Aorta (tissue), 5 donors: ENCODE measurements at places on chromosomes 4 and X. TPM values are rescaled to one million over a fixed set of nuclear protein-coding genes. Genes with fewer than 3 reads are reported as not detected.

Gene FRAS1
- 0.87 TPM for total RNA-seq

Gene SOX3
- total RNA-seq = not detected

Gene PNMA3
- total RNA-seq = 0.57 TPM

Gene TMEM31
- not detected for total RNA-seq

Gene COX7B2
- not detected for total RNA-seq

Gene FGD1
- 7.2 TPM for total RNA-seq

Gene DMD
- 260 TPM for total RNA-seq

DNA sequence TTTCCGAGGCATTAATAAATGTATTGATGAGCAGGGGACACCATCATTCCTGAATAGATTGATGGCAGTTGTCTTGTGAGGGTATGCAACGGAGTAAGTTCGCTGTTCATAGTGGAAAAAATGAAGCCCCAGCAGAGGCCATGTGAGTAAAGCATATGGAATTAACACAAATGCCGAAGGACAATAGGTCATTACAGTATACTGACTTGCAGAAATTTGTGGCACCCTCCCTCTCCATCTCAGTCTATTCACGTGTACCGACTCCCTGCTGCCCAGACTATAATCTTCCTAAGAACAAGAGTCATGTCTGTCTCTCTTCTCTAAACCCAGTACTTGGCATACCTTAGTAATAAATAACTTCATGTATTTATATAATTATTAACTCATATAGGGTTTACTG, 47.1 kb upstream of the PCDH10 start:
- H3K4me1 ChIP-seq = no peaks in the 10 kb centered on the region
- H3K27ac ChIP-seq = no peak overlapping the region

DNA sequence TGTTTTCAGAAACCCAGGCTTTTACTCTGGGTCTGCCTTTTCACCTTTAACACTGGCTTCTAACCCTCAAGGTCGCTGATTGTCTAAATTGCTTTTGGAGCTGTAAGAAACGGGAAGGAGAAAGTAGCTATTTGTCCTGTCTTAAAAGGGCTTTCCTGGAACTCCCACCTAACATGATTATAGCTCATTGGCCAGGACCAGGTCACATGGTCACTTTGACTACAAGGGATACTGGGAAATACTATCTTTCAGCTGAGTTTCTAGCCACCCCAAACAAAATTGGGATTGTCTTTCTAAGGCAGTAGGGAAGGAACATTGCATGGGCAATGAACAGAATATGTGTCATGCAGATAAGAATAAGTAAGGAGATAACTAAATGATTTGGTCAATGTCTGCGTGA, 106.7 kb upstream of the ARHGAP24 start:
- DNase-seq = no peak
- H3K4me1 ChIP-seq = no peaks in the 10 kb centered on the region
- H3K4me3 ChIP-seq = no peak overlapping the region
- no peak overlapping the region for H3K27ac ChIP-seq
- no peaks in the 10 kb centered on the region for H3K27me3 ChIP-seq

DNA sequence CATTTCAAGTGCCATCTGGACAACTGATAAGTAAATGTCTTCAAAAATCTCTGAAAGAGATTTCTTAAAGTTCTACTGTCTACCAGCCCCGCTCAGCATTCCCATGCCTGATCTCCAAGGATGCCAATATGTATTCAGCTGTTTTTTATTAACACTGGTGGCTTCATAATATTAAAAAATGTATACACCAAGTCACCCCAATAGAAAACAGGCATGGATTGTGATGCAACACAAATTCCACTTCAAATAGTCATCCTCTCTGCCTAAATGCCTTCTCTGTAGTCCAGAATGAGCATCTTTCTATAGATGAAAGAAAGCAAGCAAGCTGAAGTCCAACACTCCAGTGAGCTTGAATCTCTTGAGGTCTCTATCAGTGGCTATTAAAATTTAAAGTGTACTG, 152.2 kb upstream of the PPARGC1A start:
- H3K36me3 ChIP-seq = no peaks in the 10 kb centered on the region
- DNase-seq = no peak
- no peaks in the 10 kb centered on the region for H3K27me3 ChIP-seq
- H3K4me3 ChIP-seq = no peak overlapping the region

- H3K4me1 ChIP-seq = no peaks in the 10 kb centered on the region
- H3K27me3 ChIP-seq = no peaks in the 10 kb centered on the region
- no peak overlapping the region for H3K4me3 ChIP-seq
- no peak for DNase-seq
- H3K36me3 ChIP-seq = no peaks in the 10 kb centered on the region
Observed at GRCh38 chr4:157996061-157997028, 176.5 kb downstream of the GASK1B start.

DNA sequence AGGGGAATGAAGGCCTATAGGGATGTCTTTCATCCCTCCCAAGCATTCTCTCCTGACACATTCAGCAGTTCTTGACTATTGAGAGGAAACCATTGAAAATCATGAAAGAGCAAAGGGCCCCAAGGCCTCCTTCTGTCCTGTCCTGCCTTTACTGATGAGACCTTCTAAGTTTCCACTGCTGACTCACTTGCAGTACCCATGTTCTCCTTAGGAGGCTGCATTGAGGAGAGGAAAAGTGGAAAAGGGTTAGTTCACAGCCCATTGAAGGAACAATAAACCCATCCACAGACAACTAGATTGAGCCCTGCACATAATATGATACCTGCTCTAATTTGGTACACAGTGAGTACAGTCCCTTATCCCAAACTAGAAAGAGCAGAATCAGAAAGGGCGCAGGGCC, 115.1 kb upstream of the PNPLA4 start:
- no peaks in the 10 kb centered on the region for H3K27me3 ChIP-seq
- H3K27ac ChIP-seq = no peak overlapping the region
- DNase-seq = no peak
- no peaks in the 10 kb centered on the region for H3K4me1 ChIP-seq
- no peaks in the 10 kb centered on the region for H3K36me3 ChIP-seq

DNA sequence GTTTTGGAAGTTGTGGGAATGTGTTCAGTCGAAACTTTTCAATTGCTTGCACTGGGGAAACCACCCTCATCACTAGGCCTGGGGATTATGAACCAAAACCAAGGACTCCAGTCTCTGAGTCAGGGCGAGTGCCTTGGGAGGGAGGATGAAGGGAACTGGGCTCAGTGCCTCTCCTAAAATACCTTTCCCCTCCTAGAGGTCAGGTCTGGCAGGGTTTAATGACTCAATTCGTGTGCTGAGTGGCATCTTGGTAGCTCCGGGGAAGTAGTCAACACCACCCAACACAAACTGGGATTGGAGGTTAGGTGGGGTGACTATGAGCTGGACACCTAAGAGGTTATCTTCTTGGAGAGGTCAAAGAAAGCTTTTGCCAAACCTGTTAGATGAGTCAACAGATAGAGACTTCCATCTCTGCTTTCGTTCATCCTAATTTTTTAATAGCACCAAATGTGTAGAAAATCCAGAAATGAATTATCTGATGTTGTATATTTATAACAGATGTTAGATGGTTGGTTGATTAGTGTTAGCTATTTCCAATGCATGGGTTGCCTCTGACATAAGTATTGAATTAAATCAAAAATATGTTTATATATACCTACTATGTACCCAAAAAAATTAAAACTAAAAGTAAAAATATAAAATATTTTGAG, 202.8 kb downstream of the SHROOM3 start:
- H3K27ac ChIP-seq = peak overlapping the region; percentile 32
- no peaks in the 10 kb centered on the region for H3K27me3 ChIP-seq
- peaks cover 20% of the 10 kb centered on the region for H3K4me1 ChIP-seq
- DNase-seq = no peak
- H3K4me3 ChIP-seq = no peak overlapping the region
- no peaks in the 10 kb centered on the region for H3K36me3 ChIP-seq

GRCh38 chr4:176313596-176314336, 6.0 kb upstream of the SPCS3 start:
- H3K27me3 ChIP-seq = no peaks in the 10 kb centered on the region
- H3K4me1 ChIP-seq = no peaks in the 10 kb centered on the region
- H3K36me3 ChIP-seq = no peaks in the 10 kb centered on the region
- no peak for DNase-seq

- no peaks in the 10 kb centered on the region for H3K4me1 ChIP-seq
- DNase-seq = no peak
- H3K27ac ChIP-seq = no peak overlapping the region
- no peak overlapping the region for H3K4me3 ChIP-seq
Observed at GRCh38 chr4:21856754-21857153, 91.8 kb downstream of the KCNIP4 start.

DNA sequence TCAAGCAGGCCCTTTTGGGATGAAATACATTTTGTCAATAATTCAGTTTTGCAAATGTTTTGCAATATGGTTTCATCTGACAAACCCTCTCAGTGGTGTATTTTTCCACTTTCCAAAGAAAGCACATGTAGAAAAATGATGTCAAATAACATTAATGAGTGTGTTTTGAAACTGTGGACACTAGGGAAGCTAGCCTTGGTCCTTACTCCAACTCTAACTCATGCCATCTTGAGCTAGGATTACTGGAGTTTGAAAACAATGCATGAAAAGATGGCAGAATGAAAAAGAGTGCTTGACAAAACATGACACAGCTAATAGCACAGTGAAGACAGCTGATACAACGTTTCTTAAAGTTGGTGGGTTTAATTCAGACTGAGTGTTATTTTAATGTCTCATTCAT, 41.4 kb downstream of the HAND2 start:
- H3K27ac ChIP-seq = no peak overlapping the region
- DNase-seq = no peak
- H3K4me1 ChIP-seq = peaks cover 6% of the 10 kb centered on the region
- H3K36me3 ChIP-seq = no peaks in the 10 kb centered on the region
- no peaks in the 10 kb centered on the region for H3K27me3 ChIP-seq

GRCh38 chr4:159205466-159205865, 102.6 kb downstream of the RAPGEF2 start:
- no peaks in the 10 kb centered on the region for H3K36me3 ChIP-seq
- no peak overlapping the region for H3K4me3 ChIP-seq
- H3K4me1 ChIP-seq = peaks cover 9% of the 10 kb centered on the region

- H3K4me3 ChIP-seq = no peak overlapping the region
- no peaks in the 10 kb centered on the region for H3K4me1 ChIP-seq
- DNase-seq = no peak
- H3K27me3 ChIP-seq = no peaks in the 10 kb centered on the region
Observed at GRCh38 chrX:55709735-55710134, 7.8 kb upstream of the RRAGB start.

GRCh38 chr4:146265950-146266490, 51.7 kb downstream of the REELD1 start:
- DNase-seq = no peak
- no peak overlapping the region for H3K4me3 ChIP-seq
- H3K27me3 ChIP-seq = no peaks in the 10 kb centered on the region
- H3K4me1 ChIP-seq = no peaks in the 10 kb centered on the region
- H3K27ac ChIP-seq = no peak overlapping the region

- H3K4me3 ChIP-seq = no peak overlapping the region
- DNase-seq = no peak
- no peaks in the 10 kb centered on the region for H3K27me3 ChIP-seq
- no peaks in the 10 kb centered on the region for H3K4me1 ChIP-seq
- H3K27ac ChIP-seq = no peak overlapping the region
- H3K36me3 ChIP-seq = peaks cover 3% of the 10 kb centered on the region
Observed at GRCh38 chr4:81446634-81447033, 25.1 kb downstream of the RASGEF1B start.

- H3K4me1 ChIP-seq = no peaks in the 10 kb centered on the region
- H3K27me3 ChIP-seq = no peaks in the 10 kb centered on the region
- no peak overlapping the region for H3K4me3 ChIP-seq
- DNase-seq = no peak
- no peaks in the 10 kb centered on the region for H3K36me3 ChIP-seq
- no peak overlapping the region for H3K27ac ChIP-seq
Observed at GRCh38 chr4:92387459-92388069, 83.8 kb downstream of the GRID2 start.

DNA sequence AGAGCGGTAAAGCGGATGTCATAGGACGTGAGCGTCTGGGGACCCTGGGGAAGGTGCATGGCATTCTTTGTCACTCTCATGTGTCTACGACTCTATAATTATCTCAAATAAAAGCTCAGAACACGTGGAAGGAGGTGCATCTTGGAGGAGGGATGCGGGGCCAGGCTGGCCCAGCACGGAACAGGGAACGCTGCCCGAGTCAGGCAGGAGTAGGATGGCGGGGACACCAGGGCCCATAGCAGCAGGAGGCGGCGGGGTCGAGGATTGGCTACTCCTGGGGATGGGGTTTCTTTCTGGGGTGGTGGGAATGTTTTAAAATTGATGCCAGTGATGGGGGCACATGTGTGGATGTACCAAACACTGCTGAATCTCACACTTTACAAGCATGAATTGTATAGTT, 5.4 kb upstream of the HTRA3 start:
- H3K27ac ChIP-seq = no peak overlapping the region
- DNase-seq = no peak
- H3K36me3 ChIP-seq = no peaks in the 10 kb centered on the region
- H3K27me3 ChIP-seq = no peaks in the 10 kb centered on the region

- H3K4me3 ChIP-seq = no peak overlapping the region
- H3K27me3 ChIP-seq = no peaks in the 10 kb centered on the region
- DNase-seq = no peak
- H3K27ac ChIP-seq = no peak overlapping the region
- peaks cover 4% of the 10 kb centered on the region for H3K4me1 ChIP-seq
Observed at GRCh38 chrX:147923605-147924004, 11.9 kb downstream of the FMR1 start.

DNA sequence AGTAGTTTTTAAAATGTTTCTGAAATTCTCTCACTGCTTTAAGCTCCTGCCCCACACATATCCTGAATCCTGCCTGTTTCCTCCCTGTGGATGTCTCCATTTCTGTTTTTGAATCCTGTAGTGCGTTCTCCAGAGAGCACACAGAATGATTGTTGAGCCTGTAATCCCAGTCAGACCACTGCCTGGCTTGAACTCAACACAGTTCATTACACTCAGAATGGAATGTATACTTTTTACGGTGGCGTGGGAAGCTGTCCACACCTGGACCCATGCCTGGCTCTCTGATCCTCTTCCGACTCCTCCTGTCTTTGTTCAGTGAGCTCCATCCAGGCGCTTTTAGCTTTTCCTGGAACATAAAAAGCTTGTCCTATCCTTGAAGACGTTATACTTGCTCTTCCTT, 1217.0 kb upstream of the PRKX start:
- H3K36me3 ChIP-seq = no peaks in the 10 kb centered on the region
- H3K4me3 ChIP-seq = no peak overlapping the region
- H3K4me1 ChIP-seq = no peaks in the 10 kb centered on the region

GRCh38 chr4:71377561-71377960, 38.7 kb downstream of the SLC4A4 start:
- no peaks in the 10 kb centered on the region for H3K27me3 ChIP-seq
- no peaks in the 10 kb centered on the region for H3K4me1 ChIP-seq
- H3K4me3 ChIP-seq = no peak overlapping the region
- no peak overlapping the region for H3K27ac ChIP-seq
- H3K36me3 ChIP-seq = no peaks in the 10 kb centered on the region

- H3K36me3 ChIP-seq = no peaks in the 10 kb centered on the region
- no peak overlapping the region for H3K4me3 ChIP-seq
- DNase-seq = no peak
- H3K4me1 ChIP-seq = no peaks in the 10 kb centered on the region
- no peak overlapping the region for H3K27ac ChIP-seq
Observed at GRCh38 chrX:57070185-57070984, 51.0 kb downstream of the SPIN2B start.
